Body of pancreas (tissue), 4 donors: ENCODE measurements at places on chromosomes 6 and 20.
A peak's percentile ranks its signal among the peaks of the same experiment; 100 is the strongest.

DNA sequence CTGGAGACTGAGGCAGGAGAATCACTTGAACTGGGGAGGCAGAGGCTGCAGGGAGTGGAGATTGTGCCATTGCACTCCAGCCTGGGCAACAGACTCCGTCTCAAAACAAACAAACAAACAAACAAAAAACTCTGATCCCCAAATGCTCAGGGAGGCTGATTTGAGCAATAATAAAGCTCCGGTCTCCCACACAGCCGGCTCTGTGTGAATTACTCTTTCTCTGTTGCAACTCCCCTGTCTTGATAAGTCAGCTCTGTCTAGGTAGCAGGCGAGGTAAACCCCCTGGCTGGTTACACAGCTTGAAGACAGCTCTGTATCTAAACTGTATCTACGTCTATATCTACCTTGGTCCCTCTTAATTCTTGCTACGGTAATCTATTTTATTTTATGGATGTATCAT lies 6.4 kb upstream of the SERINC3 start:
- DNase-seq = no peak

DNA sequence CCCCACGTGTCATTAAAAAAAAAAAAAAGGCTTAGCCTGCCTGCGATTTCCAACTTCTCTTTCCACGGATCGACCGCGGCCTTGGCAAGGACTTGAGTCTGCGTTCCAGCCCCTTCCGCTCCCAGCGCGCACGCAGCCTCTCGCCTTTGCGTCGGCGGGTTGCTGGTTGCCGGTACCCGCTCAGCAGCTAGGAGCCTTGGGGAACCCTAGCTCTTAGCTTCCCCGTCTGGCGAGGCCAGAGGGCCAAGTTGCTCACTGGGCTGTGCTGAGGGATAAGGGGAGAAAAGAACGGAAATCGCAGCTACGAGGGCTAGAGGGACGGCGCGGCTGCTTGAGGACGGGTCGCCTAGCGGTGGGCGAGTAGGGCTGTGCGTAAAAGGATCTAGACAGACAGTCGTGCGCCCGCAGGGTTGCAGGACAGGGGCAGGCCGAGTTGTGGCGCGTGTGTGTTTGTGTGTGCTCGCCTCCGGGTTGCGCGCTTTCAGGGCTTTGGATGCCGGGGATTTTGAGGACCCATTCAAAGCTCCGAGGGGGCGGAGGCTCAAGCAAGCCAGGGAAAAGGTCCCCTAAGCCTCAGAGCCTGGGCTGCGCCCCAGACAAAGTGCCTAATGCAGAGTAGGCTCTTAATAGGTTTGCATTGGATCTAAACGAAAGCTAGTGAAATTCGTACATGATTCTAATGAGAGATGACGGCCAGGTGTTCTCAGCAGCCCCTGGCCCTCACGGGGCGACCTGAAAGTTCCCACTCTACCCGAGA lies 40.5 kb upstream of the OSTM1 start:
- peak; percentile 67 for DNase-seq

- no peak for DNase-seq
Observed at GRCh38 chr20:39277185-39277584, 315.0 kb downstream of the DHX35 start.

- no peak for DNase-seq
Observed at GRCh38 chr20:1800777-1801176, 94.4 kb upstream of the SIRPA start.

DNA sequence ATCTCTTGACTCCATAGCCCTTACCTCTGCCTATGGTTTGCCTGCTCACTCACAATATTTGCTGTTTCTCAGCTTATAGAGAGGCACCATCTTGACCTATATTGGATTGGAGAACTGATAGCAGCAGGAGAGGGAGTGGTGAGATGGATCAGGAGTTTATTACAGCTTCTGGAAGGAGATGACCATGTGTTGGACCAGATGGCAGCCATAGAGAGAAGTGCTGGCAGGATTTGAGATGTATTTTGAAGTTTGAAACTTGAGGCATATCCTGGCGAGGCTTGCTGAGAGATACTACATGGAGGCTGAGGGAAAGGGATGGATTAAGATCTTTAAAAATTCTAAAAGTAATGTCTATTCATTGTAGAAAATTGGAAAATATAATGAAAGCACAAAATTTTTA lies 198.0 kb upstream of the ZFP64 start:
- no peak for DNase-seq

DNA sequence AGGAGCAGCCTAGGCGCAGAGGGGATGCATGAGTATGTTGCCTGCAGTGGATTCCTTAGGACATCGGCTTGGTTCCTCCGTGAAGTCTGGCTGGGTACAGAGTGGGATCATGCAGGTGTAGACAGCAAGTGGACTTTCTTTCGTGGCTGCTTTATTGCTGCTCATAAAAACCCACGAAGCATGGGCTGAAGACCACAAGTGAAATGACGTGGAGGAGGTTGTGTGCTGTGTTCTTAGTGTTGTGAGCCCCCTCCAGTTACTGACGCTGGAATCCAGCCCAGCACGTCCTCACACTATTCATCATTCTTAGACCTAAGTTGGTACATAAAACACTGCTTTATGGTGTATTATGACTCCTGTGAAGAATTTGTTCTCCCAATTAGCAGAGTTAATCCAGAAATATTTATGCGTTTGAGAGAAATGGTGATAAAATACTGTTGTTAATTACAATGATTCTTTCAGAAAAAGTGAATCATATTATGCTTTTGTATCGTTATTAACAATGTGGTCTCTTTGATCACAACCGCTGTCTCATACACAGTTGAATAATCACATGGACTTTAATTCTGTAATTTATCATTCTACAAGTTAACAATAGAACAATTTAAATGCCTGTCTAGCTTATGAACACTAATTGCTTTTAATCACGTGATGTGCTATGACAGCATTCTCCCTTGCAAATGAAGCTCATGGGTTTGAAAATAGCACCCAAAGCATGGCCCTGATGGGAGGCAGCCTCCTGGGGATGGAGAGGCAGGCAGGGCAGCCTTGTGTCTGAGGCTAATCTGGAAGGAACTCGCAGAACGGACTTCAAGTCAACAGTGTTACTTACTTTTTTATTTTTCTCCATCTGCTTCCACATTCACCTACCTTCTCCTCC lies 233.9 kb upstream of the SYNDIG1 start:
- DNase-seq = no peak

DNA sequence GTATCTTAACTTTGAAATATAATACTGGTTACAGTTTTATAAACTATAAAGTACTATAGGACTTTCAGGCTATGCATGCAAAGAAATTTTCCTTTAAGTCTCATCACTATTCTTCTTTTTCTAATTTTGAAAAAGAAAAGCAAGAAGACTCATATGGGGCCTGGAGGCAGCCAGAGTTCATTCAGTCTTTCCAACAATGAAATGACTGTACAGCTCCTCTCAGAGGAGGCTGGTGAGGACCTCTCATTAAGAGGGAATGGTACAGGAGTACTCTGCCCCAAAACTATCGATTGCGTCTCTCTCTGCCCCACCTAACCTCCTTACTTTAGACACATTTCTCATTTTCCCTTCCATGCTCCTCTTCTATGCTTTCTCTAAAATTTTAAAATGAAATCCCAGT lies 66.3 kb downstream of the FILIP1 start:
- DNase-seq = no peak

GRCh38 chr6:143059663-143060353 lies 881 bp upstream of the AIG1 start:
- peak; percentile 24 for DNase-seq

GRCh38 chr6:42571611-42572342 lies 7.9 kb downstream of the UBR2 start:
- no peak for DNase-seq

- DNase-seq = no peak
Observed at GRCh38 chr6:106252687-106253086, 72.9 kb downstream of the ATG5 start.

DNA sequence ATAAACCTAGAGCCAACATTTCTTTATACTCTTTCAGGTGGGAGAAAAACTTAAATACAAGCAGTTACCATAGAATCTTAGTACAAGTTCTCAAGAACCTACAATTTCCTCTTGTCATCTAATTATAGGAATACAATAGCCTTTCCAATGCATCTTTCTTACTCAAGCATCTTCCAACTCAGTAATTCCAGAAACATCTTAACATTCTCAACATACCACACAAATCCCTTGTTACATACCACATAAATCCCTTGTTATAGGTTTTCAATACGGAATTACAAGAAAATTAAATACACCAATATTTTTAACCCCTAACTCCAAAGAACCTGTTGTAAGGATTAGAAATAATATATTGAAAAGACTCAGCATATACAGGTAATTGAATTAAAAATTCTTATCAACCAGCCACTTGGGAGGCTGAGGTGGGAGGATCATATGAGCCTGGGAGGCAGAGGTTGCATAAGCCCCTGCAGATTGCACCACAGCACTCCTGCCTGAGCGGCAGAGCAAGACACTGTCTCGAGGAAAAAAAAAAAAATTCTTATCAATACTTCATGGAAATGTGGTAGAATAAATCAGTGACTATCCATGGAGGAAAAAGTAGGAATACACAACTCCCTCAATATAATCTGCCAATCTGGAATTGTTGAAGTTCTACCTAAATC lies 127.5 kb upstream of the CCDC28A start:
- no peak for DNase-seq

- no peak for DNase-seq
Observed at GRCh38 chr20:38629979-38630378, 28.4 kb downstream of the ARHGAP40 start.
